Renal cortical epithelial cell (primary cell): ENCODE measurements at places on chromosomes 16 and 17. TPM values are rescaled to one million over a fixed set of nuclear protein-coding genes. Genes with fewer than 3 reads are reported as not detected.

The ZNF207 gene
- total RNA-seq = 120 and 128 TPM in 2 replicates

The CNTNAP4 gene
- not detected in 2 replicates for total RNA-seq

- peak; percentile 74 for DNase-seq
These were observed 74.2 kb downstream of the CPPED1 start for GRCh38 chr16:12729448-12729847.

DNA sequence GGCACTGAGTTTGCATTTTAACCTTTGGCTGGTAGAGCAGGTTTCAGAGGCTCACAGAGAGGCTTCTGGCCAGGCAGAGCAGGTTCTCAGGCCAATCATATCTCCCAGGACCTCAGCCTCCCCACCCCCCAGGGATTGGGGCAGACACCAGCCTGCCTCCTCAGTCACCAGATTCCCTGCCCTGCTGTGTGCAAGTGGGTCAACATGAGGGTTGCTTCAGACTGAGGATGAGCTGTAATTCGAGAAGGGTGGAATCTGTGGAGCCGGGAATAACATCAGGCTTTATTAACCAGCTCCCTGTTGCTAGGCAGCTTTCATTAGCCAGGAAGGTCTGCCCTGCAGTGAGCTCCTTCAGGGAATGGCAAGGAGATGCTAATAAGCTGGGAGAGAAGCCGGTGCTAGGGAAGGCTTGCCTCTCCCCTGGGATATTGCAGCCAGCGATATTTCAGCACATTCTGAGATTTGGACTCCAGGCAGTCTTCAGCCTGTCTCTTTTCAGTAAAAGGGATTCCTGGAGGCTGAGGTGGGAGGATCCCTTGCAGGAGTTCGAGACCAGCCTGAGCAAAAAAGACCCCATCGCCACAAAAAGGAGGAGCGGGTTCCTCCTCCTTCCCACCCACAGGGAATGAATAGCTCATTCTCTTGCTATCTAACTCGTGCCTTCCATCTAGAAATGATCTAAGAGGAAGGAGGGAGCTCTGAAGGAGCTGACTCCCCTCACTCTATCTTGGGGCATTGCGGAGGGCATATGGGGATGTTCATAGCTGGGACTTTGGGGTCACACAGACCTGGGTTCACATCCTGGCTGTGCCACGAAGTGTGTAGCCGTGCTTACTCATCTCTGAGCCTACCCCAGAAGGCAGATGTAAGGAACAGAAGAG is 10.7 kb downstream of the SGSM2 start:
- peak; percentile 90 for DNase-seq

GRCh38 chr17:56642424-56642823 is 48.9 kb downstream of the NOG start:
- no peak for DNase-seq

DNA sequence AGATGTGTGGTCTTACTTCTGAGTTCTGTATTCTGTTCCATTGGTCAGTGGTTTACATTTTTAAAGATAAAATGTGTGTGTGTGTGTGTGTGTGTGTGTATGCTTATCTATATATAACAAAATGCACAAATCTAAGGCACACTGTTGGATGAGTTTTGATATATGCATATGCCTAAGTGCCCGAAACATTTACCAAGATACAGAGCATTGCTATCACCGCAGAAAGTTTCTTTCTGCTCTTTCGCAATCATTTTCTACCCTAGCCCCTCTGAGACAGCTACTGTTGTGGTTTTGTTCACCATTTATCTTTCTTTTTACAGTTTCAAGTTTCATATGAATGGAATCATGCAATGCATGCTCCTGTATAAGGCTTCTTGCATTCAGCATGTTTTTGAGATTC is 97.0 kb downstream of the MRTFB start:
- no peak for DNase-seq

GRCh38 chr16:87554754-87555427 is 47.4 kb upstream of the JPH3 start:
- no peak for DNase-seq

DNA sequence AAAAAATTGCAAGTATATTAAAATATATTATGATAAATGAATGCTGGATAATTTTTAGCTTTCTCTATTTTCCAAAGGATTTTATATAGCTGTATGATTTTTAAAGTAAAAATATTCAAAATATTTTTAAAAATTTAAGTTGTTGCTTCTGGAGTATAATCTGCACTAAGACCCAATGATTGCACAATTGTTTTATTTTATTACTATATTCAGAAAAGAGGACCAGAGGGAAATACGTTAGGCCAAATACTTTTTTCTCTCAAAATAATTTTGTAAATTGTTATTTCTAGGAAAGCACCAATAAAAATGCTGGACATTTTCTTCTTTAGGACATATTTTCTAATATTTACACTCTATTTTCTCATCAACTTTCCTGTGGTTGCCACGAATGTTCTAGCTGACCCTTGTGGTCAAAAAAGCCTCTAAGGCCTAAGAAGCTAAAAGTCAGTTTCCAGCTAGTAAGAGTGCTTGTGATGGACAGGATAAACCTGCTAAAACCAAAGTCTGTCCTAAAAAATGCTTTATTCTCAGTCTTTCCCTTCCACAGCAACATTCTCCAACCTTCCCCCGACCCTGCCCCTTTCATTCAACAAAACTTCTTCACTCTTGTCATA is 31.2 kb downstream of the MMD start:
- no peak for DNase-seq

DNA sequence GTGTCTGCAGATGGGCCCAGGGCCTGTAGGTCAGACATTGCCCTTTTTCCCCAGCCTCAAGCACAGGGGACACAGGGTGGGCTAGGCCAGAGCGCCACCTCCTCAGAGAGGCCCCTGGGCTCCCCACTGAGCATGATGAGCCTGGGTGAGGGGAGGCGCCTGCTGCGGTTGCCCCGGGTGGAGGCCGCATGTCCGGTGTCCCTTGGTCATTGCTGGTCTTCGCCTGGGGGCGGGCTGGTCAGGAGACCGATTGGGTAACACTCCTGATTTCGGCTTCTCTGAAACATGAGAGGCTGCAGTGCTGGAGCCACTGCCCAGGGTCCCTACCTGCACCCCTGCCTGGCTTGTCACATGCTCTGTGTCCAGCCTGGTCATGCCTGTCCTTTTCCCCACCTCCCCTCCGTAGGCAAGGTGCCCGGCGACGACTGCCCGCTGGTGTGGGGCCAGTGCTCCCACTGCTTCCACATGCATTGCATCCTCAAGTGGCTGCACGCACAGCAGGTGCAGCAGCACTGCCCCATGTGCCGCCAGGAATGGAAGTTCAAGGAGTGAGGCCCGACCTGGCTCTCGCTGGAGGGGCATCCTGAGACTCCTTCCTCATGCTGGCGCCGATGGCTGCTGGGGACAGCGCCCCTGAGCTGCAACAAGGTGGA is 2.4 kb upstream of the NPB start:
- DNase-seq = no peak

- no peak for DNase-seq
These were observed 5.7 kb downstream of the NUPR1 start for GRCh38 chr16:28532940-28533647.

DNA sequence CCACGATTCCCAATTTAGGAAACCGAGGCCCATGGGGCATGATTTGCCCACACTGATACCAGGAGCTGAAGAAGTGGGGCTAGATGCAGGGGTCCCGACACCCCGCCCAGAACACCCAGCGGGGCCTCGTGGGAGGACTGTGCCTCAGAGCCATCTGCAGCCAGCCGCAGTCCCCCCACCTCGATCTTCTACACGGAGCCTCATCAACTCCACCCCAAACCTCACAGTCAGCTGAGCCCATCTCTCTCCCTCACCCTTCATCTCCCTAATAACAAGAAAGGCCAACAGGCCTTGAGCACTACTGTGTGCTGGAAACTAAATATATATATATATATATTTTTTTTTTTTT is 4.2 kb downstream of the ITGAE start:
- DNase-seq = no peak

The SEPHS2 gene
- total RNA-seq = 9.2 and 19.0 TPM in 2 replicates

The TNFRSF13B gene
- not detected in 2 replicates for total RNA-seq

GRCh38 chr16:79276501-79276900 is 324.0 kb downstream of the MAF start:
- DNase-seq = no peak

DNA sequence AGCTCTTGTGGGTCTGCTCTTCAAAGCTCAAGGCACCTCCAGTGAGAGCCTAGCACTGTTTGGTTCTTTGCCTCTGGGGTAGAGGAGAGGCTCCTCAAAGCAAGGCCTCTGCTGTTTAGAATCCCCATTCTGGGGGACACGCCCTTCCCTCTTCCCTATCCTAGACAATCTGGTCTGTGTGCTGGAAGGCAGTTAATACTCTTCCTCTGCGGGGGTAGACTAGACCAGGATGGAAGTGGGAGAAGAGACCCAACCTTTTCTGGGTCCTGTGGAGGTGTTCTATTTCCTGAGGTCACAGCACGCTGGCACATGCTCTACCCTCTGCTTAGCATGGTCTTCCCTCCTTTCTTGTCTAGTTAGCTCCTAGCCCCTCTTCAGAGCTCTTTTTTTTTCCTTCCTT is 7.7 kb downstream of the ERAL1 start:
- no peak for DNase-seq

The NT5M gene
- 0.94 TPM in 1 of 2 replicates, not detected in the other for total RNA-seq

GRCh38 chr17:76270127-76270592 is 5.0 kb downstream of the UBALD2 start:
- no peak for DNase-seq

DNA sequence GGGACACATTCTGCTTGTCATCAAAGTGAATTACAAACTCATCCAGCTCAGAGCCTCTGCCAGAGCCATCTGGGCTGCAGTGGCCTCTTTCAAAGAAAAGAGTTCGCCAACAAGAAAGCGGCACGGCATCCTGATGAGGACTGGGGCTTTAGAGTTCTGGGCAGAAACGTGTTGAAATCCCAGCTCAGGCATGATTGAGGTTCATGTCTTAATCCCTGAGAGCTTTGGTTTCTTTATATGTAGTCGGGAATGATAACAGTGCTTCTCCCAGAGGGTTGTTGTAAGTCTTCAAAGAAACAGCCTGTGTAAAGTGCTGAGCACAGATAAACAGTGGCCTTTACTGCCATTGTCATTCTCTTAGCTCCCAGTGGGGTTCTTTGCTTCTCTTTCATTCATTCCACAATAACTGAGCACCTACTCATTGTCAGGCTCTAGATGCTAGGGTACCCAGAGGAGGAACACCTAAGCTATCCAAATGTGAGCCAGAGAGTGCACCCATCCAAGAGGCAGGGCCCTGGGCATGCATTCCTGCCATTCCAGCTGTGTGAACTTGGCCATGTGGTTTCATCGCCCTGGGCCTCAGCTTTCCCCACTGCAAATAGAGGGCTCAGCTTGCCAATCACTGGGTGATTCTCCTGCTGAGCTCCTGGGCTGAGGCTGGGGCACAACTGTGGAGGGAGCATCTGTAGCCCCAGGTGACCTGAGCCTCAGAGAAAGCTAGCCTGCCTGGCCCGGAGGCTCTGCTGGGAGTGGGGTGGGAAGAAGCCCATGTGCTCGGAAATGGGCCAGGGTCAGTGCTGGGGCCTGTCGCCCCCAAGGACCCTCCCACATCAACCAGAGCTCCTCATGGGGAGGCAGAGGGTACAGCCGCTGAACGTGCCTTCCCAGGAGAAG is 38.3 kb upstream of the CRHR1 start:
- no peak for DNase-seq

- DNase-seq = peak; percentile 22
These were observed 793.3 kb upstream of the SOX9 start for GRCh38 chr17:71327376-71328059.

- DNase-seq = peak; percentile 31
These were observed 521 bp downstream of the GGA2 start for GRCh38 chr16:23509782-23510163.

DNA sequence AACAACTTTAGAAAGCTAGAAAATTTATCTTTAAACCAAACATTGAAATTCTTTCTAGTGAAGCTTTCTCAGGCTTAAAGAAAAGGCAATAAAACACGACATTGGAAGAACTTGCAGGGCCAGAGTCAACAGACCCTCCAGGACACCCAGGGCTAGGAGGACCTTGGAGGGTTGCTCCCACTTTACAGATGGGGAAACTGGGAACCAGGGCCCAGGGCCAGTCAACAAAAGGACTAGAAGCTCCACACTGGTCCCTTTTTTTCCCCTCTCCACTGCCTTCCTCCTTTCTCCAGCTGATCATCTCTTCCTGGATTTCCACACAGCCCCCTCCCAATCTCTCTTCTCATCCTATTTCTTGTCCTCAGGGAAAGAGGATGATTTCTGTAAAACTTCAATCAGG is 307.7 kb upstream of the CDH5 start:
- DNase-seq = no peak

GRCh38 chr17:76935331-76935730 is 67.1 kb downstream of the MGAT5B start:
- DNase-seq = peak; percentile 38

GRCh38 chr17:17125136-17126084 is 80.7 kb downstream of the PLD6 start:
- DNase-seq = no peak

The WDR81 gene
- 29.2 and 42.6 TPM in 2 replicates for total RNA-seq

GRCh38 chr17:40936437-40936971 is 942 bp downstream of the KRT23 start:
- no peak for DNase-seq
